Cortex of kidney (tissue), 1 donor: ENCODE measurements at places on chromosomes 4 and X.

- no peak for DNase-seq
Observed at GRCh38 chr4:2686379-2687265, 69.5 kb downstream of the TNIP2 start.

GRCh38 chr4:3291969-3292570 is 751 bp upstream of the RGS12 start:
- DNase-seq, result no peak

GRCh38 chr4:6541789-6542188 is 33.2 kb upstream of the MAN2B2 start:
- DNase-seq, result no peak

DNA sequence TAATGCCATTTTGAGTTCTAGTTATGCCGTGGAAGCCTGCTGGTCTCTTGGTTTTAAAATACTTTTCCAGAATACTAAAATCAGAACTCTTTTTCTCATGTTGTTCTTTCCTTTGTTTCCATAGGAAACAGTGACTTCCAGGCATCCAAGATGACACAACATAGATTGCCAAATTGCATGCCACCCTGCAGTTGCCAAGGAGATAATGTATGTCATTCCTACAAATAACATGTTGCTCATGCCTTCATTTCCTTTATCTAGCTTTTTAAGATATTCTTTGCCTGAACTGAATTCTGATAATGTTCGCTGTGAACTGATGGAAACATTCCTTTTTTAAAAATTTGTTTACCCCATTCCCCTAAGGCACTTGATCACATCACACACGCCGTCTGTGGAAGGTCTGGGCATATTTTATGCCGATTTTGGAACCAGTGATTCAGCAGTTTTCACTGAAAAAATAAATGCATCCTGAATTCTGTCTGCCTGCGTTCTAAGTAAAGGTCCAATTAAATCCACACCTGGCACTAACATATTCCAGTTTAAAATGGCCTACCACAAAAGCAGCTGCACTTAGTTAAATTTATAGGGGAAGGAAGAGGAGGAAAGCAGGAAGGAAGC is 38.0 kb upstream of the COX7B2 start:
- DNase-seq, result no peak

DNA sequence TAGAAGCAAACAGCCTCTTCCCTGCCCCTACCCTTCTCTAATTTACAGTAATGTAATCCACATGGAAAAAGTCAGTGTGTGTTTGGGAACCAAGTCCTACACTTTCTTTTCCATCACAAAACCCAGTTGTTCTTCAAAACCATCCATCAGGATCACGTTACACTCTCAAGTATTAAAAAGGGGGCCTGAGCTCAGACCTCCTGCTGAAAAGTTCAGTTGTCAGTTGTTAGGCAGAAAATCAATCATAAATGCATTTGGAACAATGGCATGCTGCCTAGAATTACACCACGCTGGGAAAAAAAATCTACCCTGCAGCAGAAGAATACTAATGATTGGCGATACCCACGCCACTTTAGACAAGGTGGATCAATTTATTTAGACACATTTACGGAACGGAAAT is 236.5 kb downstream of the PARM1 start:
- no peak for DNase-seq

DNA sequence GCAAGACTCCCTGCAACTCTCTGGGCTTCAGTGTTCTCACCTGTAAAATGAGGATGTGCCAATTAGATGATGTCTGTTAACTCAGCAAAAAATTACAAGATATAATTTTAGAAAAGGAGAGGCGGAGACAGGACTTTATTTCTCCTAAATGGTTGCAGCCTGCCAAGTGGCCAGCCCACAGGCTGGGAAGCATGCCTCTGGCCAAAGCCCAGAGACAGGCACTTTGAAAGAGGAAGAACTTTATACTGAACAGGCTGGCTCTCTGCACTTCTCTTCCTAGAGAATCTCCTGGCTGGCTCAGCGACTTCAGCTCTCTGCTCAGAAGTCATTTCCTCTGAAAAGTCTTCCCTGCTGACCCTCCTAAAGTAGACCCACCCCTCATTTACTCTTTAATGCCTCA is 3.7 kb downstream of the PRDM5 start:
- DNase-seq, result no peak

- DNase-seq, result no peak
Observed at GRCh38 chr4:125483278-125483677, 168.5 kb downstream of the FAT4 start.

- DNase-seq, result no peak
Observed at GRCh38 chrX:55839485-55839884, 121.9 kb downstream of the RRAGB start.

DNA sequence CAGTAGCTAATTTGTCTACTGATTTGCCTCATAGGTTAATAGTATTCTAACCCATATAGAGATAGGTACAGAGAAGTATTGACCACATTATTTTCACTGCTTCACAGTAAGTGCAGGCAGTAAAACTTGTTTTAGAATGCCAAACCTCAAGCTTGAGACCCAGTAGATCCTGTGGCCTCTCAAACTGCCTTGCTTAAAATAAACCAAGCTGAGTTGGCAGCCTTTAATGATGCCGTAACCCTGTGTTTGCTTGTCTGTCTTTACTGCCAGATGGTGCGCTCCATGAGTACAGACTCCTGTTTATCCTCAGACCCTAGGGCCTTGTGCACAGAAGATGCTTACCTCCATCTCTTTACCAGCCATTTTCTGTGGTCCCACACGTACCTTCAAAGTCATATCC is 50.8 kb downstream of the ANXA3 start:
- no peak for DNase-seq

DNA sequence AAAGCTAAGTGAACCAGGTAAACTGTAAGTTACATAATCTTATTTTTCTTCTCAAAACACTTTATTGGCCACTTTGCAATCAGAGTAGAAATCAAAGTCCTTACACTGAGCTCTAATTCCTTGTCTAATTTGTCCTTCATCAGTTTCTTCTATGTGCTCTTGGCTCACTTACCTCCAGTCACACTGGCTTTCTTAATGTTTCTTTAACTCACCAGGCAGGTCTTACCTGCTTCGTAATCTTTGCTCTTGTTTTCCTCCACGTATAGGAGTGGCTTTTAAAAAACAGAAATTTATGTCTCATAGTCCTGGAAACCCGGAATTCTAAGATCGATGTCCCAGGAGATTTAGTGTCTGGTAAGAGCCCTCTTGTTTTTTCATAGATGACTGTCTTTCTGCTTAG is 1462.1 kb downstream of the FSTL5 start:
- no peak for DNase-seq

DNA sequence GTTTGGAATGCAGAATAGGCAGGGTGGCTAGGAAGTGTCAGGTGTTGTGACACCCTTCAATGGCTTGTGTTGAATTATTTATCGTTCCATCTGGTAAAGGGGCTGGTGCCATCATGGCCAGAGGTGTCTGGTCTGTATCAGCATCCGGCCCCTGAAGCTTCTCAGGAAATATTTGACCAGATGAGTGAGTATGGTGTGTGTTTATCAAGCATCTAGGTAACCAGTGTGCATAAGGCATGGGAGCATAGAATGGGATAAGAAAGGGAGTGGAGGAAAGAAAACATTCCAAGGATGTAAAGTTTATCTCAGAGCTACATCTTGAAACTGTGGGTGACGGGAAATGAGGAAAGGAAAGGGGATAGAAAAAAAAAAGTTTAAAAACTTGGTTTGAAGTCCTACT is 109.4 kb downstream of the KLHL4 start:
- DNase-seq, result no peak

GRCh38 chr4:25911356-25911755 is 2.7 kb upstream of the SMIM20 start:
- DNase-seq, result no peak

GRCh38 chr4:41179498-41180195 is 34.7 kb downstream of the APBB2 start:
- no peak for DNase-seq

- DNase-seq, result no peak
Observed at GRCh38 chr4:5184606-5185005, 133.3 kb downstream of the STK32B start.

DNA sequence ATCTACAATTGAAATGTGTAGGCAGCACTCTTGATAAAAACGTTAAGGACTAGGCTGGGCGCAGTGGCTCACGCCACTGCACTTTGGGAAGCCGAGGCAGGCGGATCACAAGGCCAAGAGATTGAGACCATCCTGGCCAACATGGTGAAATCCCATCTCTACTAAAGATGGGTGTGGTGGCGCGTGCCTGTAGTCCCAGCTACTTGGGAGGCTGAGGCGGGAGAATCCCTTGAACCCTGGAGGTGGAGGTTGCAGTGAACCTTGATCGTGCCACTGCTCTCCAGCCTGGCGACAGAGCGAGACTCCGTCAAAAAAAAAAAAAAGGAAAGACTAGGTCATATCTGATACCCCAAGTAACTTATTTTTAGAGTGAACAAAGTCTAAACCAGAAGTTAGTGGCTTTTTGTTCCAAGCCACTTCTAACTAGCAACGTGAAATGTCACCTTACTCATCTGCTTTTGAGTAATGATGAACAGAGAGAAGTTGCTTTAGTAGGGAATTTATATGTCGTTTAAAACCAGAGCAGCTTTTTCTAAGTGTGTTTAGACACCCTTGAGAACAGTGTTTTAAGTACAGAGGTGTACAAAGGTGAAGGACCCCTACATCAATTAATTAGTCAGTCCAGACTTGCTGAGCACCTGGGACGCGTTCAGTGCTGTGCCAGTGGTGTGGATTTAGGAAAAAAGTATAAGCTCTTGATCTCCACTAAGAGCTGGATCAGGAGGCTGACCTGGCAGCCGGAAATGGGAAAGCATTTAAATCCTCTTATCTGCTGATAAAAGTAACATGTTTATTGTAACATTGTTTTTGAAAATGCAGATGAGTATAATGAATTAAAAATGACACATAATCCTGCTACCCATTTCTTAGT is 23.5 kb downstream of the SPRY1 start:
- no peak for DNase-seq

DNA sequence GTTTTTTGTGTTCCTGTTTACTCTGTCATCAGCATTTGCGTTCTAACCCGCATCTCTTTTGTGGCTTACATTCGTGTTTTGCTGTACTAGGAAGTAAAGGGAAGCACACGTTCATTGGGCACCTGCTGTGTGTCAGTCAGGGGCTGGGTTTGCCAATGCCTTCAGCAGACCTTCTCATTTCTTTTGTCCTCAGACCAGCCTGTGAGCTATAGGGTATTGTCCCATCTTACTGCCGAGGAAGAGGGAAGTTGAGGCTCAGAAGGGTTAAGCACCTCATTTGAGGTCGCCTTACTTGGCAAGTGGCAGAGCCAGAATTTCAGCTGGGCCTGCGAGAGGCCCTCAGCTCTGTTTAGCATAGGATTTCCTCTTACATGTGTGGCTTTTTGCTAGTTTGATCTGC is 8.7 kb downstream of the TBC1D14 start:
- DNase-seq, result no peak

- DNase-seq, result no peak
Observed at GRCh38 chrX:110108381-110108821, 105.5 kb downstream of the TMEM164 start.

GRCh38 chr4:7806338-7807090 is 133.1 kb downstream of the AFAP1 start:
- DNase-seq, result no peak

- DNase-seq, result no peak
Observed at GRCh38 chrX:2383735-2384134, 117.0 kb downstream of the DHRSX start.

DNA sequence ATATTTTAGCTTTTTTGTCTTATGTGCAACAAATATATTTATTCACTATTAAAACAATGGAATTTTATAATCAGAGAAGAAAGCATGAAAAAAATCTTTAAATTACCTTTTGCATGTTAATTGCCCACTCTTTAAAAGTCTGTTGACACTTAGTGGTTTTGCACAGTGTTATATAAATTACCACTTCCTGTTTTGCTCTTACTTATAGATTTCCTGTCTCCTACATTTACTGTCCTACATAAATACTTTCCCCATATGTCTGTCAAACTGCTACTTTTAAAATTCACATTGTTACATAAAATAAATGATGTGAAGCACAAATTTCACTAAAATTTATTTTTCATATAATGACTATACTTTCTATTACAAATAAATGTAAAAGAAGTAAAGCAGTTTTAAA is 161.1 kb upstream of the NDST4 start:
- no peak for DNase-seq

- DNase-seq, result no peak
Observed at GRCh38 chr4:156643826-156644225, 327.8 kb downstream of the PDGFC start.

- no peak for DNase-seq
Observed at GRCh38 chr4:76489686-76490161, 54.7 kb downstream of the SHROOM3 start.

GRCh38 chr4:114019969-114020358 is 40.5 kb upstream of the ARSJ start:
- DNase-seq, result no peak

GRCh38 chr4:83625821-83626220 is 89.9 kb downstream of the GPAT3 start:
- no peak for DNase-seq

DNA sequence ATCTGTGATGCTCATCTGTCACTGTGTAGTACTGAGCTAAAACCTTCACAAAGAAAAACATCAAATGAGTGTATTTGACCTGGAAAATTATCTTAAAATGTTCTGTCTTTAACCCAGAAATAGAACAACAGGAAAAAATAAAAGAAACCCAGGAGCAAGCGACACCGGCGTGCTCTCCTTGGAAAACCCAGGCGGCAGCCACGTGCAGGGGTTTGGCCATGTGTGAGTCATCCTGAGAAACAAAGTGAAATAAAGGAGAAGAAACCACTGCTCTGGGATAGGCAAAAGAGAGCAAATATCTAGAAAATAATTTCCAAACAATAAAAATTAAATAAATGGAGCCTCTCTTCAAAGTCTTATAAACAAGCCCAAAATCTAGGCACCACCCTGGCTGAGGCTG is 20.0 kb upstream of the TMEM128 start:
- no peak for DNase-seq

DNA sequence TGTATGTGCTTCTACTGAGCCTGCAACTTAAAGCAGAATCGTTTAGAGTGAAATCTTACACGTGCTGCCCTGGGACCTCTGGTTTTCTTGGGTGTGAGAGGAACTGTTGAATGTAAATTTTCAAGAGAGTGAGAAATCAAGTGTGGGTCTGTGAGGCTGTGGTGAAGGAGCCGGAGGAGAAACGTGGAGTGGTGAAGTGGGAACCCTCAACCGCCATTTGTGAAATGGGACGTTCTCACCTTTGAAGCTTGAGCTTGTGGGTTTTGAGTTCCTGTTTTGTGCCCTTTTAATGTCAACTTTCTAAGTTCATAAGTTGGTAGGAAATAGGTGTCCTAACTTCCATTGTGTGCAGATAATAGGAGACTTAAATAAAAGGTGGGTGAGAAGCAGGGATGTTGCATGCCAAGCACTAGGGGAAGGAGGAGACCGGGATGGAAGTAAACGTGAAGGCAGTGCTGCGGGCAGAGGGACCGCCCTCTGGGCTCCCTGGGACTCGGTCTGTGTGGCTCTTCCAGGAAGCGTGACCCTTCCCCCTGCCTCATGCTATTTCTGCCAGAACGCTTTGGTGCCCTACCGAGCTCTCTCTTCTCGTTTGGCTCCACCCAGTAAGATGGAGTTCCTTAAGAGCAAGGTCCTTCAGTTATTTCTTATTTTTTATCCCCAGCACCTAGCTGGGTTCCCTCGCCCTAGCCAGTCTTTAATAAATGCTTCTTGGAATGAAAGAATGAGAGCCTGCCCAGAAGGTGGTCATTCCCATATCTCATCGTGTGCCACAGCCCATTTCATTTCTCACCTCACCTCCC is 56.0 kb downstream of the TMEM131L start:
- DNase-seq, result no peak
